ENCODE measurements at places on chromosomes 1 and 21.

- DNase-seq, result no peak
These were observed 8.6 kb downstream of the NR5A2 start for GRCh38 chr1:200035956-200036618.

- DNase-seq, result no peak
These were observed 39.6 kb downstream of the UCHL5 start for GRCh38 chr1:193019442-193020026.

- DNase-seq, result no peak
These were observed 7.8 kb downstream of the FCMR start for GRCh38 chr1:206913766-206914537.

DNA sequence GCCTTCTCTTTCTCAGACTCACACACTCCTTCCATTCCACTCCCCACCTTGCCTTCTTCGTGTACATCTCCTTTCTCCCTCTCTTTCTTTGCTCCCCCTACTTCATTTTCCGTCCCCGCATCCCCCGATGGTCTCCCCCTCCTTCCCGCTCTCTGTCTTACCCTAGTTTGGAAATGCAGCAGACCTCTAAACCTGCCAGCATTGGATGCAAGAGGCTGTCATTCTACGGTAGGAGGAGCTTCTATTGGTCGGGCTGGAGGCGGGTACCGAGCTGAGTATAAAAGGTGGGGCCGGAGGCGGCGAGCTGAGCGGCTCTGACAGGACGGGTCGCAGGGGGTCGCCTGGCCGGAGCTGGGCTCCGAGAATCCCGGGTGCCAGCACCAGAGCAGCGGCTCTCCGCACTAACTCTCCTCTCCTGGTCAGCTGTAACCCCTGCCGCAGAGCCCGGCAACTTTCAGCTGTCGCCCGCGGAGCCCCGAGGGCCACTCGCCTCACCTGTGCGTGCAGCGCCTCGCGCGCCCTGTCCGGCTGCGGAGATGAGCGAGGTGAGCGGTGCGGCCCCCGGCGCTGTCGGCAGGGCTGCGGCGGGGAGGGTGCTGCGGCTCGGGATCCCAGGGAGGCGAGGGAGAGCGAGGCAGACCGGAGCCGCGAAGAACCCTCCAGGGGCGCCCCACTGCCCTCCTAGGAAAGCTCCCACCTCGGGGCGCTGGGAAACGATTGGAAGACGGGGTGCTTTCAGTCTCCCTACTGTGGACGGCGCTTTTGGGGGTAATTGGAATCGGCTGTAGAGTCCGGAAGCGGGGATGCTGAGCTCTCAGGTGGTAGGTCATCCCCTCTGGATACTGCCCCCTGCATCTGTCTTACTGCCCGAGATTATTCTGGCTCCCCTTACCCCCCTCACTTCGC, at the start of gene PCP4L1:
PCP4L1 (plus strand) TSS at position 307 of the 906 bp plus-strand sequence; CDS start at position 537, 230 bp downstream.
- DNase-seq, result no peak

DNA sequence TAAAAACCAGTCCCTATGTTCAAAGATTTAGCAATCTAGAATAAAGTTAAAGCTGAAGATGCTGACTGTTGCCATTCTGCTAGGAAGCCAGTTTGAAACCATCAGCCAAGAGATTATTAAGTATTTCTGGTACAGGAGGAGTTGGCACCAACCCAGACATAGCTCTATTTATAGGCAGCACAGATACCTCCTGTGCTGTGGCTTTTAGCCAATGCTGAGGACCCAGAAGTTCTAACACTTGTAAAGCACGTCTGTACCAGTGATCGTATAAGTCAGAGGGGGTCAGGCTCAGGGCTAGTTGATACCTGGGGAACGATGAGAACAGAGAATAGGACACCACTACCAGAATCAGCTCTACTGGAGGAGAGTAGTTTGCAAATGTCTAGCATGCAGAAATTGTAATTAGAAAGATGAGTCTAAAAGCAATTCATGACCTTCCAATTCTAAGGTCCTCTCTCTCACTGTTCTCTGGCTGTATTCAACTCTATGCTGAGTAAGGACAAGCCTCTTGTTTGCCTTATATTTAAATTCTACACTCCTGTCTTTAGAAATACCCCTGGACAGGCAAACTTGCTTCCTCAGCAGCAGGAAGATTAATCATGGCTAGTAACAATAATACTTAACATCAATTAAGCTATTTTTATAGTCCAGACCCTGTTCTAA, 96.8 kb upstream of the PALMD start:
- DNase-seq, result no peak

DNA sequence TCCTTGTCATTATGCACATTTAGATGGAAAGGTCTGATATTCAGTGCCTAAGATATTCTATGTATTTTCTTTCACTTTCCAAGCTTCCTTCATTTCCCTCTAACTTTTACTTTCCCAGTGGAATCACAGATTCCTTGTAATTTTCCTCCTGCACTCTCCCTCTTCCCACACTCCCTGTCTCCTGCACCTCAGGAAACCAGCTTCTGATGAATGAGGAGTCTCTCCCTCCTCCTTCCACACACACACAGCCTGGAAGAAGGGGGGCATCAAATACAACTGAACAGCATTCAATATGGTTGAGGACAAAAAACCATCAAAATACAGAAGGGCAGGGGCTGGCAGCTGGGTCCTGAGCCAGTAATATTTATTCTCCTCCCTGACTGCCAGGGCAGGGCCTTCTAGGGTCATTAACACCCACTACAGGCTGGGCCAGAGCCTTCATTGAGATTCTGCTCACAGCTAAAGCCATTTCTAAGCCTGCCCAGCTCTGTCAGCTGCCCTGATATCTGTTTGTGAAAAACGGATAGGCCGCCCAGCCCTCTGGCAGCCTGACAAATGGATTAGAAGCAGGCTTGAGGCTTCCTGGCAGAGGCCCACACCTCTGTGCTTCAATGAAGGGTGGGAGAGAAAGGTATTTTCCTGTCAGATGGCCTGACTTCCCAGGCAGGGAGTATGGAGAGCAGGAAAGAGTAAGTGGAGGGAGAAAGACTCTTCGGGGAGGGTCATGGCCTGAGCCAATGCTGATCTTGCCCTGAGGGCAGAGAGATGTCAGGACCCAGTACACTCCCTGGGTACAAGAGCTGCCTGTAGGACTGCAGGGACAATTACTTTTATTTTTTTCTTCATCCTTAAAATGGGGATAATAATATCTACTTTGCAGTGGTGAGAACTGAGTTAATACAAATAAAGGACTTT, 138.9 kb upstream of the SPATA6 start:
- no peak for DNase-seq

GRCh38 chr1:26224606-26225005, 9.4 kb upstream of the CEP85 start:
- DNase-seq, result no peak

DNA sequence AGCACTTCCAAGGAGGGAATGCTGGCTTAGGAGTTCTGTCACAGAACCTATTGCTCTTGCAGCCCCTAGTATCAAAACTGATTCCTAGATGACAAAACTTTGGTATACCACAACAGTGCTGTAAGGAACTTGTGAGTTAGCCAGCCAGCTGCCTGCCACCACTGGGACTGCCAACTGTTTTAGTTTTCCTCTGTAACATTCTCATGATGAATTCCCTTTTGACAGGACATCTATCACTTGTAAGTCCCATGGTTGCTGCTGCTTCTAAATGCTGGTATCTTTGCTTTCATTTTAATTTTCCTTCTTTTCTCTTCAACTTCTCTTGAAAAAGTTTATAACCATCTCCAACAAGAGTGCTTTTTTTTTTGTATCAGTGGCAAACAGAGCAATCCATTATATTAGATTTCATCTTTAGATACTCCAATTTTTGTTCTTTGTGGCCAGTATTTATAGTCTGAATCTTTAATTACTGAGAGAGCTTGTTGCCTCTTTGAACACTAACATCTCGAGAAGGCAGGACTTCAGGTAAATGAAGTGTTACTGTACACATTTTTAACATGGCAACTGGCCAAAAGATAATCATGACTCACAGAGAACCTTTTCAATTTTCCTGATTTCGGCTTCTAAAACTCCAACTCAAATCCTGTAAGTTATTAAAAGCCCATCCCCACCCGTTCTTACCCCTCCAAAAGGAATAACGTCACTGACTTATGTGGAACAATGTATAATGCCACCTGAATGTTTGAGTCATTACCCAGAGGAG, 19.8 kb downstream of the DBT start:
- no peak for DNase-seq

DNA sequence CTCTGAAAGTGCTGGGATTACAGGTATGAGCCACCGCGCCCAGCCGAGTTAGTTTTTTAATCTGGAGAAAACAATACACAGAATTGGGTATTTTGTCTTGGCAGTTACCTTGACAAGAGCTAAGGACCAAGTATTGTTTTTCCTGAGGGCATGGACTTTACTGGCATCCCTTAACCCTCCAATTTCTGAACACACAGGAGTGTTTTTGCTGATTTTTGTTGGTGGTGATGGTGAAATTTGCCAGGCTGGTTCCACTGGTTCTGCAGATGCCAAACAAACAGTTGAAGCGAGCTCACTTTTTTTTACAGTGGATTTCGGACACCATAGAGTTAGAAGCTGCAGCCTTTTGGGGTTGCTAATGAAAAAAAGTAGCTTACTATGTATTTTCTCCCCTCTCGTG, 37.2 kb upstream of the SH3D21 start:
- DNase-seq, result no peak

GRCh38 chr21:25564349-25564948, 42.8 kb downstream of the MRPL39 start:
- no peak for DNase-seq

- DNase-seq, result no peak
These were observed 9.2 kb downstream of the ALDH4A1 start for GRCh38 chr1:18893120-18893519.

DNA sequence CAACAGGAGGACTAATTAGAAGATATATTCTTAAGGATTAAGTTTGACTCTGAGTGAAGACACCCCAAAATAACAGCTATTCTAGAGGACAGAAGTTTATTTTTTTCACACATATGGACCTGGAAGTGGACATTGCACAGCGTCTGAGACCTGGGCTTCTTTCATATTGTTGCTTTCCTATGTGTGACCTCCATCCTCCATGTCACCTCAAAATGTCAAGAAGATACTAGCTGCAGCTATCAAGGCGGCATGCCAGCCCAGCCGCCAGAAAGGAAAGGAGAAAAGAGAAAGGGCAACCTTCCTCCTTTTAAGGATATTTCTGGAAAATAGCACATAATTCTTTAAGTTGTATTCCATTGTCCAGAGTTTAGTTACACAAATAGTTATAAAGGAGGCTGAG, 220.4 kb downstream of the PATJ start:
- DNase-seq, result no peak

DNA sequence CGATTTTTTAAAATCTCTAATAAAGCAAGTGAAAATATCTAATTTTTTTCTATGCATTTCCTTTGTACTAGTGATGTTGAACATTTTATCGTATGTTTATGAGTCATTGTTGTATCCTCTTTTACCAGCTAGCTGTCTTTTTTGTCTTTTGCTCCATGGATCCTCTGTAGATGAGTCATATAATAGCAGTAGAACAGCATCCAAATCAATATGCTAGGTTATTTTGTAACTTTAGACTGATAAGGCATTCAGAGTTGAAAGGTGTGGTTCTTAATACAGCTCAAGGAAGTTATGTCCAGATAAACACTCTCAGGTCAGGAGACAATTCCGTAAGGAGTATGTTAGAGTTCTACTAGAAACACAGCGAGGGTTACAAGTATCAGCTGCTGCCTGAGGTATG, 31.9 kb downstream of the MAP10 start:
- no peak for DNase-seq

- no peak for DNase-seq
These were observed 10.6 kb downstream of the ZZZ3 start for GRCh38 chr1:77671836-77672235.

DNA sequence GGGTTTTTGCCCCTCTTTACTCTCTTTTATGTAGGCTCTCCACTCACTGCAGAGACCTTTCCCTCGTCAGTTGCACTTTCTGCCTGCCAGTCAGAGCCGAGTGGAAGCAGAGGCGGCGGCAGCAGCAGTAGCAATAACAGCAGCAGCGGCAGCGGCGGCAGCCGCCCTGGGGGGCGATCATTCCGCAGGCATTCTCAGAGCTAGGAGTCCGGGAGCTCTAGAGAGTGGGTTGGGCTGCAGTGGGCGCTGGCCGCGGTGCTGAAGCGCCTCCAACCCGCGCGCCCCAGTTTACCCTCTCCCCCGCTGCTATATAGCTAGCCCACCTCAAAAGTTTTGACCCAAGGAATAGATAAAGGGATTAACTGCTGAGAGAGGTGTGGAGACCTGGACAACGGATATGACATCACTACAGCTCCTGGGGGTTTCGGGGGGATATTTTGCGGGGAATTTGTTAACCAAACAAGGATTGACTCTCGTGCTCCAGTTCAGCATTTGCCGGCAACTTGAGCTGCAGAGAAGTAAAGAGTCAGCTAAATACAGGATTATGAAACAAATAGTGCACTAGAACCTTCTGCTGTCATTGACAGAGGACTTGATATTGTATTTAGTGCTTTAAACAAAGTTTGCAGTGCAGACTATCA, at the start of gene OLFM3:
OLFM3 (minus strand) TSS at position 102 of the 641 bp plus-strand sequence.
- no peak for DNase-seq

DNA sequence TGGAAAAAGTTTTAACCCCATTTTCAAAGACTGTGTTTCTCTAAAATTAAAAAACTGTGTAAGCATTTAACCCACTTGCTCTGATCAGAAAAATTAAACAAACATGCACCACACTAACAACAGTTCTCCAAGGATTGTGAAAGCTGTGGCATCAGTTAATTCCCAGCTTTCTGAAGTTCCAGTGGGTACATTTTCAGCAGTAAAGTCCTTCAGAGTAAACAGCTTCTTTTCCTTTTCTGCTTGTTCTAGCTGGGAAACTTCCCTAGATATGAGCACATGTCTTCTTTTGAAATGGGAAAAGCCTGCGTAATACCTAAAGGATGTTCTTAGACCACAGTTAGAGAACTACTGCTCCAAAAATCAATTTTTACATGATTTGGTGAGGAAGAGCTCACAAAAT, 11.1 kb downstream of the PRRX1 start:
- DNase-seq, result no peak

DNA sequence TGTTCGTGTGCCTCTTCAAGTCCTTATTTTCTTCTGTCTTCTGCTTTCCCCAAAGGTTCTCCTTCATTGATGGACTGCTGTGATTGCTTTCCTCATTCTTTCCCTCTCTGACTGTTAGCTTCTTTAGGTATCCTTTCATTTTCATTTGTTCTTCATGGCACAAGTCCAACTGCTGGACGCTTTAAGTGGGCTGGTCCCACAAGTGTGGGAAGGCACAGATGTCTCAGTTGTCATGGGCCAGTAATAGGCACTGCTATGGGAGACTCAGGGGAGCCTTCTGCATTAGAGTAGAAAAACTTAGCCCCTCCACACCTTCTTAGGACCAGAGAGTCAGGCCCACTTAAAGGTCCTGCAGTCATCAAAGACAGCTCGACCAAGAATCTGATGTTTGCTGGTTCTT, 122.3 kb upstream of the C1orf105 start:
- DNase-seq, result no peak

DNA sequence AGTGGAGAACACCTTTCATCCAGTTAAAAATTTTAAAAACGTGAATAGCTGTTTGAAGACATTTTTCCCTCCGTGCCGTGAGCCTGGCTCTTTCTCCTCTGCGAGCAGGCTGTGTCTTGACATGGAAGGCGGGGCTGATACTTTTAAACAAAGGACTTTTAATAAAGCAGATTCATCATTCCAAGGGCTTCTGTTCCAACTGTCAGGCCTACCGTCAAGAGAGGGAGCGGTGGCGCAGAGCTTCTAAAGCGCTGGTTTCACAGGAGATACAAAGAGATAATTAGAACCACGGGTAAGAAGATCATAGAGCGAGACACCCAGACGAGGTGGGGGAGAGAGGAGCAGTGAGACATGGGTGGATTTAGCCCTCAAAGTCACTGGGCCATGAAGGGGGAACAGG, 247.4 kb upstream of the C1orf174 start:
- no peak for DNase-seq

Measured in activated CD8-positive, alpha-beta memory T cell treated with anti-CD3 and anti-CD28 coated beads for 4 hours (primary cell).